ENCODE measurements at places on chromosomes 2 and 18.

DNA sequence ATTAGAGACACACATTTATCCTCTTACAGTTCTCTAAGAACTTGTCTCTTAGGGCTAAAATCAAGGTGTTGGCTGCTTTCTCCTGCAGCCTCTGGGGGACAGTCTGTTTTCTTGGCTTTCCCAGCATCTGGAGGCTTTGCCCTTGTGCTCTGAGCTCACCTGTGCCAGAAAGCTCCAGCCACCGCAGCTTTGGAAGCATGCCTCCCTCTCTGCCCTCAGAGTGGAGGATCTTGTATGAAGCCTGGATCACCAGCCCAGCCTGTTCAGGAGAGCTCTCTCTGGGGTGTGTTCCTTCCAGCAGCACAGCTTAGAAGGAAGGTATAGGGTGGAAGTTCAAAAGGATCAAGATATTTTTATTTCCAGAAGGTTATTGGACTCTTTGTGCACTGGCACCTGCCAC is 53.1 kb upstream of the TPO start:
- DNase-seq = no peak

DNA sequence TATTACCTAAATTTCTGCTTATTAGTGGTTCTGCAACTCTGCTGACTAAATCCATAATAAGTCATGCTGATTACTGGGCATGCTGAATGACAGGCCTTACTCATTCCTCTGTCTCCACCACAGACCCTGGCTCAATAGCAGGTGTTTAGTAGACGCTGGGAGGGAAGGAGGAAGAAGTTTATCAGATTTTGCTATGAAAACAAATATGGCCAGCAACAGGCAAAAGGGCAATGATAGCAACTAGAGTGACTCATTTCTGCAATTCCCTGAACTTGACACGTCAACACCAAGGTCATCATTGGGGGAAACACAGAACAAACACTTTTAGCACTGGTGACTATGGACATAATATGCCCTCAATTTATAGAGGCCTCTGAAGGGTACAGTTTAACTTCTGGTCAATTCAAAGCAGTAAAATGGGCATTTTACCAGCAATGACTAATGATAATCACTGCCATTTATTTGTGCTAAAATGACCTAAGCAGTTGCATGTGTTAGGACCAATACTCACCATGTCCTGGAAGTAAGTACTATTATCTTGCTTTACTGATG is 35.2 kb downstream of the TMEM163 start:
- no peak for DNase-seq

GRCh38 chr2:212360068-212360460 is 178.5 kb downstream of the ERBB4 start:
- no peak for DNase-seq

- no peak for DNase-seq
Measured at GRCh38 chr18:41681138-41681880, 273.7 kb upstream of the PIK3C3 start.

GRCh38 chr2:232502511-232502910 is 14.9 kb upstream of the ECEL1 start:
- peak; percentile 13 for DNase-seq

DNA sequence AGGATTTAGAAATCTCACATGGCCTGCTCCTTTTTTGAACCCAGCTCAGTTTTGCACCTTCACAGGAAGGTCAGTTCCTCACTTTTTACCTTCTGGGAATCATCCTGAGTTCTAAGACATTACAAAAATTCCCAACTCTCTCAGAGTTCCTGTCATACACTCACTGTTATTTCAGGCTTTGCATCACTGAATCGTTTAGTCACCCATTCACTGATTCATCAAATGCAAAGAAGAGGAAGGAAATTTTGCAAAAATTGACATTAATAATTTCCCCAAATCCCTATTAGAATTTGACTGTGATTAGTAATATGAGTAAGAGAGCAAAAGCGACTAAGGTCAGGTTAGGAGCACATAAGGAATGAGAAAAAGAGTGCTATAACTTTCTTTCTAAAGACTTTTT is 197.5 kb downstream of the PDE1A start:
- DNase-seq = no peak

DNA sequence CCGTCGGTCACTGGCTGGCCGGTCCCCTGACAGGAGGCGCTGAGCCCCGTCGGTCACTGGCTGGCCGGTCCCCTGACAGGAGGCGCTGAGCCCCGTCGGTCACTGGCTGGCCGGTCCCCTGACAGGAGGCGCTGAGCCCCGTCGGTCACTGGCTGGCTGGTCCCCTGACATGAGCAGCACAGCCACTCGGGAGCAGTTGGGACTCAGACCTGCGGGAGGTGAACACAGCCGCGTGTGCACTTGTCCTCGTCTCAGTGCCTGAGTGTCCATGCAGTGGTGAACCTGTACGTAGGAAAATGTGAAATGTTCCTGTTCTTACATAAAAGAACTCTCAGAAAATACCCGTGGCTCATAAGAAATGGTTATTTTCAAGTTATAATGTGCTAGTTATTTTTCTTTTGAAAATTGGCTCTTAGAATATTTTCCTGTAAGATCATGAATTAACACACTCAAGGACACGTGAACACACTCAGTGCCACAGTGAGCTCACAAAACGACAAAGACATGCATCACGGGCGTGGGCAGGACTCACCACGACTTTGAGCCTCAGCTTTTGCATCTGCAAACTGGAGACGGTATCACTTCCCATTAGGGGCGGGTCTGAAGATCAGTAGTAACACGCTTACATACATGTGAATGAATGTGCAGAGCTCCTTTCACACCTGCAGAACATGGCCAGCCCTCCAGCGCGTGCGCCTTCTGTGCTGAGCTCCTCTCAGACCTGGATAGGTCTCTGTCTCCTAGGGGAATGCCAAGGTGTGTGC is 21.1 kb upstream of the NFATC1 start:
- DNase-seq = no peak

- no peak for DNase-seq
Measured at GRCh38 chr2:186950694-186951093, 101.7 kb upstream of the ZSWIM2 start.

Measured in activated CD4-positive, alpha-beta T cell treated with anti-CD3 and anti-CD28 coated beads for 4 hours (primary cell).